ENCODE measurements at places on chromosomes 5 and 9.

- no peak for DNase-seq
These were observed 246.6 kb downstream of the SPOCK1 start for GRCh38 chr5:137252512-137252911.

GRCh38 chr9:677461-678097, 163.9 kb upstream of the DMRT1 start:
- no peak for DNase-seq

DNA sequence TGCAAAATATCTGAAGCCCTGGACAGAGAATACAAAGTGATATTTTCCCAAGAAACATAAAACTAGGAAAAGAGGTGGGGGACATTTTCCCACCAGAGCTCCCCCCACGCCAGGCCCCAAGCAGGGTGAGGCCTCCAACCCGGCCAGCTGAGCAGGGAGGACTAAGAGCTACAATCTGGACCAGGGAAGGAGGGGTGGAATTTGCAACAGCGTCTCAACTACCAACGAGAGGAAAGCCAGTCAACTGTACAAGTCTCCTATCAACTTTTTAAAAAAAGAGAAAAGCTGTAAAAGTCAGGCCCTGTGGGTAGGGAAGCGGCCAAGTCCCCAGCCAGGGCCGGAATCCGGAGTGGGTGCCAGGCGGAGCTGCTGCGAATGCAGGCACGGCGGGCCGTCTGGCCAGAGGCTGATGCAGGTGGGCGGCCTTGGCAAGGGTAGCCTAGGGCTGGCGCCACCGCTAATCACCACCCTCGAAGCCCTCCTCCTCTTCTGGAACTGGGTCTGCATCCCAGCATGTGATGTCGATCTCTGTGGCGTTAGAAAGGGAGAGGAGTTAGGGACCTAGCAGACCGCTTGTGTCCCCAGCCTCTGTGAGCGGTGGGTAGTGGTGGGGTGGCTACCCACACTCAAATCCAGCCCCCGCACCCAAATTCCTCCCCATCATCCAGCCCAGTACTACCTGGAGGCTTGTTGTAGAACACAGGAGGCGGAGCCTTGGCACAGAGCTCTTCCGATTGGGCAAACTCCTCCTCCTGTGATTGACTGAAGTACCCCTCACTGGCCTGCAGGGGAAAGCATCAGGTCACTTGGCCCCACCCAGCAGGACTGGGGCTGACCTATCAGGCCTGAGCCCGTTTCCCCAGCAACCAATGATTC, 10.6 kb downstream of the PRR7 start:
- DNase-seq = peak; percentile 95

- no peak for DNase-seq
These were observed 7.4 kb upstream of the ADAM19 start for GRCh38 chr5:157582731-157583620.

DNA sequence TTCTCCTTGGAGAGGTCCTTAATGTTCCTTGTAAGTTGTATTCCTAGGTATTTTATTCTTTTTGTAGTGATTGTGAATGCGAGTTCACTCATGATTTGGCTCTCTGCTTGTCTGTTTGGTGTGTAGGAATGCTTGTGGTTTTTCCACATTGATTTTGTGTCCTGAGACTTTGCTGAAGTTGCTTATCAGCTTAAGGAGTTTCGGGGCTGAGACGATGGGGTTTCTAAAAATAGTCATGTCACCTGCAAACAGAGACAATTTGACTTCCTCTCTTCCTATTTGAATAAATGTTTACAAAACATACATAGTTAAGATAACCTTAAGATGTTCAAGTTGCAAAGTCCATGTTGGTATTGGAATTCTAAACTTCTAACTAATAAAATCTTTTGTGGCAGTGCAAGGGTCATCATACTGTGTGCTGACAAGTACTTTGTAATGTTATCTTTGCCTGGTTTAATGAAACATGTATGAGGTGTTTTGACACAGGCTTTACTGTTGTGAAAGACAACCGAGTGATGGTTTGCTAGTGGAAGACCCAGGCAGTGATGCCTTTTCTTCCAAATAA, 286.2 kb downstream of the MRPS30 start:
- DNase-seq = no peak

- DNase-seq = no peak
These were observed 29.6 kb downstream of the LHX2 start for GRCh38 chr9:124040935-124041816.

DNA sequence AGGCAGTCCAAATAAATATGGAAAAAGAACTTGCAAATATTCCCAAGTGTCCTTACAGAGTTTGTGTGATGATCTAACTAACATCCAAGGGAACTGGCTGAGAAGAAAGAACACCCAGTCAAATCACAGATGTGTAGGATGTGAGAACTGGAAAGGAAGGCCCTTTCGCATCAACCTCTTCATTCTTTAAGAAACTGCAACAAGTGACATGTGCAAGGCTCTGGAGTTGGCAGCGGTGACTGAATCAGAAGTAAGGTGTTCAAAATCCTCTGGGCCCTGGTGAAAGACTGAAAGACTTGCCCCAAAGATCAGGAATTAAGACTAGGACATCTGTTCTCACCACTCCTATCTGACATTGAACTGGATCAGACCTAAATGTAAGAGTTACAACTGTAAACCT, 88.7 kb downstream of the RAPGEF1 start:
- no peak for DNase-seq

GRCh38 chr9:81244631-81245030, 444.7 kb downstream of the TLE1 start:
- DNase-seq = no peak

DNA sequence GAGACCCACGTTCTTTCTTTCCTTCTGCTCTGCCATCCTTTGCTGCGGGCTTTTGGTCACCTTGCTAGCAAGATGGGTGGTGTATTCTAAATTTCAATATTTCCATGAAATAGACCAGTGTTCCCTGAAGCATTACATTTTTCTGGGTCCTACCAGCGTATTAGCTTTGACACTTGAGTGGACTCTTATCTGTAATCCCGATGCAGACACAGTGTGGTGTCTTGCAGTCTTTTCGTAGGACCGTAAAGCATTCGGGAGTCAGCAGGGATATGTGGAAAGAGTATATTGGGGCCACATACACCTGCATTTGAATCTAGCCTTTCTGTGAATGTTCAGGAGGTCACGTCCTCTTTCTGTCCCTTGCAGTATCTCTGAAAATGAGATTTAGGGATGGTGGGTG, 124.7 kb upstream of the CPEB4 start:
- no peak for DNase-seq

GRCh38 chr5:136086783-136087566, 45.7 kb upstream of the SMAD5 start:
- no peak for DNase-seq

DNA sequence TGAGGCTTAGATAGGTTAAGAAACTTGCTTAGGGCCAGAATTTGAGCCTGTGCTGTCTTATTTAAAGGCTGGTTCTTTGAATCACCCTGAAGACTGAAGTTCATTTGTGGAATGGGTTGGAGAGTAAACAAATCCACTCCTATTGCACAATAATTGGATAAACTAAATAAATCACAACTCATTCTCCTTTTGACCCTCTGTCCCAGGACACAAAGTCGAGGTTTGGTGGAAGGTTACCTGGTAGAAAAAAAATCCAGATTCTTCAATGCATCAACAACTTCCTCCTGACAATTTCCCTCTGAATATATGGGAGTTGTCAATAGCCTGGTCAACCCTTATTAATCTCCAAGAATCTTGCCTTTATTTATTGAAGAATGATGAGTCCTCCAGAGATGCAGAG, 28.9 kb downstream of the TBC1D2 start:
- no peak for DNase-seq

DNA sequence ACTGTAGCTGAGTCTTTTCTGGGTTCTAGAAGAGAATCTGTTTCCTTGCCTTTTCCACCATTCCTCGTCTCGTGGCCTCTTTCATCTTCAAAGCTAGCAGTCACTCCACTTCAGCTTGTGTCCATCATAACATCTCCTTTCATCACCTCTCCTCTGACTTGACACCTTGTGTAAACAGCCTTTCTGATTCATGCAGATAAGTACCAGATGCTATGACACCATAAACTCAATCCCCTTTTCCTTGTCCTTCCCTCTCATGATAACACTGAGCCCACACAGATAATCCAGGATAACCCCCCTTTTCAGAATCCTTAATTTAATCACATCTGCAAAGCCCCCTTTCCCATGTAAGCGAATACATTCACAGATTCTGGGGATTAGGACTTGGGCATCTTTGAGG, 95.5 kb downstream of the SNX24 start:
- DNase-seq = no peak

GRCh38 chr5:138264183-138264582, 10.2 kb downstream of the GFRA3 start:
- DNase-seq = no peak

DNA sequence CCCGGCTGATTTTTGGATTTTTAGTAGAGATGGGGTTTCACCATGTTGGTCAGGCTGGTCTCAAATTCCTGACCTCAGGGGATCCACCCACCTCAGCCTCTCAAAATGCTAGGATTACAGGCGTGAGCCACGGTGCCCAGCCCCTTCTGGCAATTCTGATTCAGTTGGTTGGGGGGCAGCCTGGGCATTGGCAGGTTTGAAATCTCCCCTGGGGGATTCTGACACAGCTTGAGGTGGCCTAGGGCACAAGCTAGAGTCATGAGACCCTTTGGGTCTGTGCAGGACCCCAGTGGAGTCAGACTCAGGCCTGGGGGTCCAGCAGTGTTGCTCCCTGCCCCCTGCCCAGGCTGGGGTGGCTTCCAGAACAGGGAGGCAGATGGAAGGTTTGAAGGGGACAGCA, 239.8 kb downstream of the PBX3 start:
- no peak for DNase-seq

DNA sequence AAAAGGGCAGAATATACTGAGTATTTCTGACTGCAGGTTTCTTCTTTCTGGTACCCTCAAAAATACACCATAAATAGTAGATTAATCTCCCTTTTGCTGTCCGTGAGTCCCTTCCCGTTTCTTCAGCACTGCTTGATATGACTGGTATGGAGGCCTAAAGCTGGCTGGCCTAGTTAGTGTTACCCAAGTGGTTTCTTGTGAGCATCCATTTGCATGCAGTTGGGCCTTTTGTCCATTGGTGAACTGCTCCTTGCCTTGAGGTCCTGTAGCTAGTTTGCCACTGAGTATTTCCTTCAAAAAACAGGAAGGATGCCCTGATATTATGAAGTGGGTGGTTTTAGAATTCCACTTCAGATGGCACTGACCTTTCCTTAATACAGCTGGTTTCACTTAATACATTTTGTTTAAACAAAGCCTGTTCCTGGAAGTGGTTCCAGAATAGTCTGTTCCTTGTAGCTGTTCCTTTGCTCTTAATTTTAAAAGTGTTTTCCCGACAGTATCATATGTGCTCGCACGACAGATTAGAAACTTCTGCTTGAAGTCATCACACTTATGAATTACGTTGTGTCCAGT, 40.0 kb upstream of the ABL1 start:
- DNase-seq = no peak

GRCh38 chr9:85404911-85405565, 336.7 kb downstream of the AGTPBP1 start:
- no peak for DNase-seq

DNA sequence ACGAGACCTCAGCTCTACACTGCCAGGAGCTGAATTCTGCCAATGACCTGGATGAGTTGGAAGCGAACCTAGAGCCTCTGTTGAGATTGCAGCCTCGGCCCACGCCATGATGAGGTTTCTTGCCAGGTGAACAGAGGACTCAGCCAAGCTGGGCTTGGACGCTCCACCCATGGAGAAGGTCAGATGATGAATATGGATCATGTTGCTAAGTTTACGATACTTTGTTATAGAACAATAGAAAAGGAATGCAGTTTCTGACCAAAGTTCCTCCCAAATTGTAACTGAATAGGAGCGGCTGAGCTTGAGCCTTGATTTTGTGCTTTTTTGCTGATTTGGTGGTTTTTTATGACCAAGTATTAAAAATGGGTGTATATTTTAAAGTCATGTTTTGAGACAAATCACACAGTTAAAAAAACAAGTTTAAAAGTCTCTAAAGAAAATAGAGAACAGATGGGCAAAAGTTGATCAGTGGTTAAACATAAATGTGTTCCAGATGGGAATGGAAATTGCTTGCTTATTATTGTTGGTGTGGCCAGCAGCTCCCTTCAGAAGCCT, 32.9 kb downstream of the ROPN1L start:
- peak; percentile 89 for DNase-seq

- DNase-seq = no peak
These were observed 80.0 kb downstream of the OTULIN start for GRCh38 chr5:14744296-14745187.

GRCh38 chr9:6619909-6620308, 25.6 kb downstream of the GLDC start:
- no peak for DNase-seq

DNA sequence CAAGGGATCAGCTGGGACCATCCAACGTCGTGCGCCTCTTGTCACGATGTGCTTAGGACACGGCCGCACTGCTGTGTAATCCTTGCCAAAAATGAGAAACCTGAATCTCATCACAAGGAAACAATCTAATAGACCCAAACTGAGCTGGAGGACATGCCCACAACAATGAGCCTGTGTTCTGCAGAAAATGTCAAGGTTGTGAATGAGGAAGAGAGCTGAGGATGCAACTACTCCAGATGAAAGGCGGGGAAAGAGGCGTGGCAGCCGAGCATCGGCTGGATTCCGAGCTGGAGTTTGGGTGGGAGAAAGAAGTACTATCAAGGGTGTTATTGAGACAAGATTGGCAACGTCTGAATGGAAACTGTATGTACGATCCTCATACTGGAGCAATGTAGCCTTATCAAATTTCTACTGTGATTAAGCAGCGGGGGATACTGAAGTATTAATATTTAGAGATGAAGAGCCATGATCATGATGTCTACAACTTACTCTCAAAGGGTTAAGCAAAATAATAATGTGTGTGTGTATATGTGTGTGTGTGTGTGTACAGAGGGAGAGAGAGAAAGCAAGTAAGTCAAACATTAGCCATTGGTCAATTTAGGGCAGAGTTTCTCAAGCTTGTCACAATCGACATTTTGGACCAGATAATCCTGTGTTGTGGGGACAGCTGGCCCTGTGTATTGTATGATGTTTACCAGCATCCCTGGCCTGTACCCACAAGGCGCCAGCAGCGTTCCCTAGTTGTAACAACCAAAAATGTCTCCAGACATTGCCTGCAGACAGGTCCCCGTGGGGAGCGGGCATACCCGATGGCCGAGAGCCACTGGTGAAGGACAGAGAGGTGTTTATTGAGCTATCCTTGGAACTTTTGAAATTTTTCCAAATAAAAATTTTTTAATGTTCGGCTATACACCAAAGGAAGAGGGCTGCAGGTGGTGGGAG, 46.5 kb downstream of the DUSP1 start:
- DNase-seq = no peak

- no peak for DNase-seq
These were observed 106.9 kb upstream of the ST8SIA4 start for GRCh38 chr5:101009758-101010519.

DNA sequence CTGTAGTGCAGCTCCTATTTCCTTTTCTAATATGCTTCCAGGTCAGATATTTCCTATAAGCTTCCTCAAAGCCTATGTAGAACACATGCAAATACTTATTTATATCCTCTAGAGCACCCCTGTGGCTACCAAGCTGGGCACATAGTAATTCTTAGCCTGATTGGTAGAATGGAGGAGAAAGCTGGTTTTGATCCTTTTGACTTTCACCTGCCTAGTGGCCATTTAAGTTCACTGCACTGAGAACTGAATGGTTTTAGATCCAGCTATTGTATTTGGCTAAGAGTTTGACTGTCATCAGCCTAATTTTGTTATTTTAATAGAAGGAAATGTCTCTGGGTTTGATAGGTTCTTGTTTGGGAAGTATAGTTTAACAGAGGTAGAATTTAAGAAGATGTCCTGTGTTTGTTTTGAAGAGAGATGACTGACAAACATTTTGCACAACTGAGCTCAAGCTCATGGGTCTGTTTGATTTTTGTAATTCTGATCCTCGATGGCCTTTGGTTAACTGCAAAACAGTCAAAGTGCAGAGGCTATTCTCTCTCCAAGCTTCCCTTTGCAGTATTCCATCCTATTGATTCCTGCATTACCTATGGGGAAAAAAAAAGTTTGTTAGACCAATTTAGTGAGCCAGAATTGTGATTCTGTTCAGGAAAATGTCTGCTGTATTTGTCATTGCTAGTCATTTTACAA, 85.4 kb downstream of the KCNN2 start:
- no peak for DNase-seq

All from astrocyte of the cerebellum (primary cell).